Stimulated activated CD8-positive, alpha-beta memory T cell treated with anti-CD3 and anti-CD28 coated beads, Interleukin-15, amount 100 ng/mL, for 4 hours (primary cell): ENCODE measurements at places on chromosomes 7 and 10.

DNA sequence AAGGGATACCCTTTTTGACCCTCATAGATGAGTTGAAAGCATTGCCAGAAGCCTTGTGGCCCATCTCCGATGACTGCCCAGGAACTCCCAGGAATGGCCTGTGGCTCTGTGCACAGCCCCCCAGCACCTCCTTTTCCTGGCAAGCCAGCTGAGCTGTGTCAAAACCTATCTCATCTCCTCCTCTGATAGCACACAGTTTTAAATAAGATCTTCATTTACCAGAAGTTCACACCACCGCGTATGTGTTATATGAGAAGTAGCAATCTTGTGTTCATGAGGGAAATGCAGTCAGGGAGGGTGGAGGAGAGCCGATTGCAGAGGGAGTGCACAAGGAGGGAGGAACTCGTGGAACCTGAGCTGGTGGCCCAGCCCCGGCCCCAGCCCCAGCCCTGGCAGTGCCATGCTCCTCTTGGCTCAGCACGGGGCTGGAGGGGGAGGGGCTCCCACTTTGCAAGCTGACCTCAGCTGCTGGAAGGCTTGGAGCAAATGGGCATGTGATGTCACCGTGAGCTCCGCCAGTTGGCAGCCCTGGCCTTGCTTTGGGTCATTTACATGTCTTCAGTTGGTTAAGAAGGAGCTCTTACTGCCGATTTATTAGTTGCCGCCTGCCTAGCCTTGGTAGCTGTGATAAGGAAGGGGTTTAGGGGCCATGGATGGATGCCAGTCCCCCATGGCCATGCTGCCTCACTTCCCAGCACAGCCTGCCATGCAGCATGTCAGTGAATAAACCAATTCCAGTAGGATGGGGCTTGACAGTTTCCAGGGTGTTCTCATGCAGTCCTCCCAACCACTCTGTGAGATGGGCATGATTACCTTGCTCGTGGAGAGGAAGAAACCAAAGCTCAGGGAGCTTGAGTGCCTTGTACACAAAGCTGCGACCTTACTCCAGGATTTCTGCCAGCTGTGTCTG is 20.0 kb downstream of the UNC5B start:
- no peak for DNase-seq

GRCh38 chr7:92963566-92963965 is 127.2 kb upstream of the CDK6 start:
- no peak for DNase-seq

GRCh38 chr10:76429368-76430060 is 998.1 kb downstream of the LRMDA start:
- DNase-seq: no peak

- DNase-seq: no peak
Observed at GRCh38 chr10:63462442-63462841, 3.3 kb downstream of the JMJD1C start.

DNA sequence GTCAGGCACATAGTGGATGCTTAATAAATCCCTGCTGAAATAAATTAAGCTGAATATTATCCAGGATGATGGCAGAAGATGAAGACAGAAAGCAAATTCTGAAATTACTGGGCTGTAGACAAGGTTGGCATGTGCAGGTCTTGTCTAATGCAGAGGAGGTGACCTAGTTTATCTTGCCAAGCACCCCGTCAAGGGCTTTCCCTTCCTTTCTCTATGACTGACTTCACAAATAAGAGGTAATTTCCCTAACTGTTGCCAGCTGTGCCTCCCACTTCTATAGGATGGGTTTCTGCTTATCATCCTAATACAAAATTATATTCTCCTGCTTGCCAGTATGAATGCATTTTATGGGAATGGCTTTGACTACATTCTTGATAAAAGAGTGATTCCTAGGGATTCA is 38.0 kb downstream of the LHFPL3 start:
- no peak for DNase-seq

GRCh38 chr7:27096768-27097514 is 1.1 kb upstream of the HOXA1 start:
- no peak for DNase-seq

DNA sequence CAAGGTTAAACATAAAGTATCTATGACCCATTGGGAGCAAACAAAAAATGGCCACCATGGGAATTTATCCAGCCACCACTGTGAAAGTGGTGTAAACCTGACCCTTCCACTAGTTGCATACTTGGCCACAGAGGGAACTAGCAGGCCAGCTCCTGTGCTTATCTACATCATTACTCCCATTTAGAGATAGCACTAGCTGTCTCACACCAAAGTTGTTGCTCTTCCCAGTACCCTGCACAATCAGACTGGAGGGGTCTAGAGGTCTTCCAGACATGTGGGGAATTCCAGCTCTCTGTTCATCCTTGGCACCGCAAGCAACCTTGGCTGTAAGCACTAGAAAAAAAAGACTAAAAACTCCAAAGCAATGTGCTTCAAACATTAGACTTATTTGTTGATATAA is 113.9 kb downstream of the IPMK start:
- no peak for DNase-seq

DNA sequence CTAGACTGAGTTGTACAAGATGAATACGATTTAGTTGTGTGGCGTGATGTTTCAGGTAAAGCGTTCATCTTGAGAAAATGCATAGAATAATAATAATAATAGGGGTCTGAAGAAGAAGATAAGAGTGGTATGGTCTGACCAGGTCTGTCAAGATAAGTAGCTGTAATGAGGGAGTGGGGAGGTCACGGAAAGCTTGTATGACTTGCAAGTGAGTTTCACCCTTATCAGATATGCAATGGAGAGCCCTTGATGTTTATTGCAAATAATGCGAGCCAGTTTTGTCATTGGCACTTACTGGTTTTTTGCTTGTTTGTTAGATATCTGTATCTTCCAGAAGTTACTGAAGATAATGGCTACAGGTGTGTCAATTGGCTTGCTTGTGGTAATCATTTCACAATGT is 611.5 kb downstream of the CNTNAP2 start:
- DNase-seq: no peak

- no peak for DNase-seq
Observed at GRCh38 chr7:92953657-92954056, 117.3 kb upstream of the CDK6 start.

DNA sequence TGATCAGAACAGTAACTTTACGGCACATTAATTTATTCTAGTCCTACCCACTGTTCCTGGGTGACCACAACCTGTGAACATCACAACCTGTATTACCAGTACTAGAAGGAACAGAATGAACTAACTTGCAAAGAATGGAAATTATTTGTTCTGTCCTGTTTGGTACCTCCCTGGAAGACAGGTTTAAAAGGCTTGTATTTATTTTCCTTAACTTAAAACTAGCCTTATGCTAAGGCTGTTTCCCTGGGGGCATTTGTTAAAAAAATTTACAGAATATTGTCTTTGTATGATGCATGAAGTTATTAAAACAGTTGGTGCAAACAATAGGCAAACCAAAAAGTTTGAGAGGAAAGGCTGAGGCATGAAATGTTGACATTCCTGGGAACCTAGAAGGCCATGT is 132.7 kb downstream of the DNAJC1 start:
- no peak for DNase-seq

- DNase-seq: no peak
Observed at GRCh38 chr7:422886-423225, 96.8 kb downstream of the PDGFA start.

GRCh38 chr10:51700228-51700817 is 928 bp upstream of the CSTF2T start:
- DNase-seq: no peak

- DNase-seq: no peak
Observed at GRCh38 chr7:113404245-113404644, 285.9 kb upstream of the SMIM30 start.

GRCh38 chr10:101331956-101332355 is 22.0 kb upstream of the BTRC start:
- DNase-seq: no peak

DNA sequence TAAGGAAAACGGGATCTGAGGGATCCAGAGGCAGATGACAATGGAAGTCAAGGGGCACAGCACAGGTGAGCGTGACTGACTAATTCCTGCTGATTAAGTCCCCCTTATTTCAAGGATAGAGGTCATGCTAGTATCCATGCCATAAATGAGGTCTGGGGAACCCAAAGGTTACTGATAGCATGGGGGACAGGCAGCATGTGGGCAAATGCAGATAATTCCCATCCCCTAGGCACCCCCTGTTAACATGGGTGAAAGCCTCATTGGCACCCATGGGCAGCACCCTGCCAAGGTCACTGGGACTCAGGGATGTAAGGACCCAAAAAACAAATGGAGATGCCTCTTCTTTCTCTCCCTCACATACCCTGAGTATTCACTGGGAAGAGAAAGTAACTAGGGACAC is 139.7 kb downstream of the WDR11 start:
- DNase-seq: no peak

DNA sequence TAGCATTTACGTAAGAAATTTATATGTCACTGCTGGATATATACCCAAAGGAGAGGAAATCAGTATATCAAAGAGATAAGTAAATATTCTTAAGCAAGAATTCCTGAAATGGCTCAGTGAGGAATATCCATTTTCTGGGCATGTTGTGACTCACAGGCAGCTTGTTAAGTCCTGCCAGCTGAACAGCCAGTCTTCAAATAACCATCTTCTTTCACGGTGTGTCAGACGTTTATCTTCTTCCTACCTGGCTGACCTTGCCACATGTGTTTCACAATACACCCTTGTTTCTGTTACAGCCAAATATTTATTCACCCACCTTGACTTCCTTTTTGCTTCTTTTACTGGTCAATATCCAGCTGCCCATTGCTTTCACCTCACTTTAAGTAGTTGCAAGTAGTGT is 648.1 kb downstream of the ANKRD7 start:
- DNase-seq: no peak

- DNase-seq: no peak
Observed at GRCh38 chr7:110017405-110017804, 1073.5 kb upstream of the LRRN3 start.

- no peak for DNase-seq
Observed at GRCh38 chr7:146554556-146554955, 438.0 kb downstream of the CNTNAP2 start.

DNA sequence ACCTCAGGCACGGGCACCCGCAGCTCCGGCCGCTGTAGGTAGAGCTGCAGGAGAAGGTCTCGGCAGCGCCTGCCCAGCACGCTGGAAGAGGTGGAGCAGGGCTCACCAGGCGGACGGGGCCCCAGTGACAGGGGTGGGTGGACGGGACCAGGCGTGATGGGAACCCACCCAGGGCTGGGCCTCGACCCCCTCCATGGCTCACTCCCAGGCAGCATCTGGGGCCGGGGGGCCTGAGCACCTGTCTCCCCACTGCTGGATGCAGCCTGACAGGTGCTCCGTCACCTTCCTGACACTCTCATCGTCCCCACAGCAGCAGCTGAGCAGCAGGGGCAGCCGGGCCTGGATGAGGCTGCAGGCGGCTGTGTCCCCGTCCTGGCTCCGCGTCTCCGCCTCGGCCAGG is 16.7 kb upstream of the MICALL2 start:
- DNase-seq: no peak

- no peak for DNase-seq
Observed at GRCh38 chr10:85557077-85557476, 809.5 kb downstream of the GRID1 start.

- DNase-seq: no peak
Observed at GRCh38 chr7:1124816-1125602, 35.0 kb downstream of the ZFAND2A start.

GRCh38 chr7:78039790-78040776 is 241.5 kb downstream of the PHTF2 start:
- DNase-seq: peak; percentile 15

DNA sequence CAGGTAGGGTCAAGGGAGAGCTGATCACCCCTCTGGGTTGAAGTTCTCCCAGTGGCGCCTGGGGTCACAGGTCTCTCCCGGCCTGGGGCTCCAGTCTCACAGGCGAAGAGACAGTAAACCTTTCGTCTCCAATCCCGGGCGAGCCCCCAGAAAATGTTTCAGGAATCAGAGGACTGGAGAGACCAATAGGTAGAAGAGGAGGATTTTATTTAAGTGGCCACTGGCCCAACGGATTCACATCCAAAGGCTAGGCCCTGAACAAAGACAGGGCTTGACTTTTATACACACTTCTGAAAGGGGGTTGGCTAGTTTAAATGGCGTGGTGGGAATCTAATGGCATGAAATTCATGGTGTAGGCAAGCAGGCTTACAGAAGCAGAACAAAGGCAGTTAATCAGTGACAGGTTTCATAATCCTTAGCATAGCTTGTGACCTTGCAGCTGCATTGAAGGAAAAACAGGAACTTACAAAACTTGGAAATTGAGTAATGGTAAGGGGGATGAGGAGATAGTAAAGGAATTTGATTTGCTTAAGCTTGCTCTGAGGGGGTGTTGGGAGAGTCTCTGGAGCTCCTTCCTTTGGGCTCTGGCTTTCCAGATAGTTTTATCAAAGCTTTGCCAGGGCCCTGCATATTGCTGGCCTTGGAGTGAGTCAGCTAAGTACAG is 105.5 kb downstream of the TRIM24 start:
- no peak for DNase-seq

DNA sequence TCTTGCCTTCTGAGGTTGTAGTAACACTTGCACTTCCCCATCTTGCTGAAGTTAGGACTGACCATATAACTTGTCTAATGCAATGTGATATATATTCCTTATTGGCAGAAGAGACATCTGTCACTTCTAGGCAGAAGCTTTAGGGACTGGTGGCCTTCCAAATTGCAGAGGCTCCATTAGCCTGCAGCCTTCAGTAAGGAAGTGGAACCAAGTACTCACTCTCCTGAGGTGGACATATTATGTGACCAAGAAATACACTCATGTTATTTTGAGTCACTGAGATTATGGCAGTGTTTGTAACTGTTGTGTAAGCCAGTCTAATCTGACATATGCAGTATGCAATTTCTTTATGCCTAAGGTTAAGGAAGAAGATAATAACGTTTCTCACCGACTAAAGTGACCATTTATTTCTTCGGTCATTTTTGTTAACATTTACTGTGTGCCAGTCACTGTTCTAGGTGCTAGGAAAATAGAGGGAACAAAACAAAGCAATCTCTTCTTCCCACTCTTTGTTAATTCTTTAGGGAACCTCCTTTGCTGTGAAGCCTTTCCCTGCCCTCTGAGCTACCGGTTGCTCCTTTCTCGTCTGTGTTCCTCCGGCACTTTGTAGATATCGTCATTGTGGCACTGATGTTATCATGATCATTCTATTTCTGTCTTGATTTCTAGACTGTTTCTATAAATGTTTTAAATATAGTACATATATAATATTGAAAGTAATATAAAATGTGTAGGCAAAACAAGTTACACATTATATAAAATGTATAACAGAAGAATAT is 52.9 kb upstream of the HBP1 start:
- no peak for DNase-seq

GRCh38 chr7:2425749-2426148 is 22.3 kb downstream of the CHST12 start:
- no peak for DNase-seq

DNA sequence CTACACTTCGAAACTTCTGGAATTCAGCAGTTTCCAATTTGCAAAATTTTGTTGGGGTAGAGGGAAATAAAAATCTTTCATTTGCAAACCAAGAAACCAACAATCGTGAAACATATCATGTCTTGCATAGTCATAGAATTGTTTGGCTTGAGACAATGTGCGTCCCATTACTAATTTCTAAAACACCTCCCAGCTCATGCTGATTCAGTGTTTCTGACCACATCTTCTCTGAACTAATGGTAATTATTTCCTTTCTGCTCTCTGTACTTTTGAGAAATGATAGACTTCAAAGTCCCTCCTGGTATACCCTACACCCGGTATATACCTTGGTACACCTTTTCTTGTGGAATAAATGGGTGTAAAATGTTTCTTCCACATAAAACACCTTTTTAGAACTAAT is 41.8 kb upstream of the TSPAN13 start:
- DNase-seq: no peak
